ENCODE measurements at places on chromosomes 2 and 18. TPM values are rescaled to one million over a fixed set of nuclear protein-coding genes. Genes with fewer than 3 reads are reported as not detected.

The AGXT gene
- total RNA-seq: not detected

- no peak for DNase-seq
Observed at GRCh38 chr2:160612266-160612856, 118.8 kb upstream of the RBMS1 start.

The PAX8 gene
- 5.9 TPM for total RNA-seq

The CHST10 gene
- 18.0 TPM for total RNA-seq

The MCM6 gene
- 23.5 TPM for total RNA-seq

The ANKRD30B gene
- not detected for total RNA-seq

The LTBP1 gene
- 40.5 TPM for total RNA-seq

DNA sequence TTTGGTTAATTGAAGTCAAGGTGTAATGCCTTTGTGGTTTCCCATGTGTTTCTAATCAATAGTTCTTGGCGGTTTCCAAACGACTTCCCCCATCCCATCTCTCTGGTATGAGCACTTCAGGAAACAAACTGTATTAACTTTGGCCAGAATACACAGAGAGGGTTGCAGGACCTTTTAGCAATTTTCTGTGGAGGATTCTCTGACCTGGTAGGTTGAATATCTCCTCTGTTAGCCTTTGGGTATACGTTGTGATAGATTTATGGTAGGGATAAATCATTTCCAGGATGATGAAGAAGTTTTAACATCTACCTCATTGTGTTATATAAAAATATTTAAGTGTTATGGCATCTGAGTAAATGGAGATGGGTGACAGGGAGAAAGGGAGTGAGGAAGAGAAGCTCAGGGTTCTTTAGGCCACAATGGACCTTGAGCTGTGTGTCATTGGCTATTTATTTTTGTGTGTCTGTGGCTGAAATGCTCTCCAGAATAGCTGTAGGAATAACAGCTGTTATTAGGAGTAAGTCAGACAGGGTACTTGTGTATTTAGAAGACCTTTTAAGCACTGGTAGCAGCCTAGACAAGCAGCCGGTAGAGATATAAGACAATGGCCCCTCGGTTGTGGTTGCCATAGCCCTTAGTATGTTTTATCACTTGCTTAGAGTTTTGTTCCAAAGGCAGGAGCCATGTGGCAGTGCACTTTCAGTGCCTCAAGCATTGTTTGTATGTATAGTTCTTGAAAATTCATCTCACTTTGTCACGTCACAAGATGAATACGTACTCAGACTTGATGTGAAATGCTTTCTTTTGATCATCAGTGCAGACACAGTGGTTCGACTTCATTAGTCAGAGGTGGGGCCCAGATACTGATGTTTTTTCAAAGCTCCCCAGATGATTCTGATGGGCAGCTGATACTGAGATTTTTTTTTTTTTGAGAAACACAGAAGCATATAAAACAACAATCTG, 91.1 kb downstream of the FMNL2 start:
- DNase-seq: no peak

The NDUFS1 gene
- total RNA-seq: 101 TPM

DNA sequence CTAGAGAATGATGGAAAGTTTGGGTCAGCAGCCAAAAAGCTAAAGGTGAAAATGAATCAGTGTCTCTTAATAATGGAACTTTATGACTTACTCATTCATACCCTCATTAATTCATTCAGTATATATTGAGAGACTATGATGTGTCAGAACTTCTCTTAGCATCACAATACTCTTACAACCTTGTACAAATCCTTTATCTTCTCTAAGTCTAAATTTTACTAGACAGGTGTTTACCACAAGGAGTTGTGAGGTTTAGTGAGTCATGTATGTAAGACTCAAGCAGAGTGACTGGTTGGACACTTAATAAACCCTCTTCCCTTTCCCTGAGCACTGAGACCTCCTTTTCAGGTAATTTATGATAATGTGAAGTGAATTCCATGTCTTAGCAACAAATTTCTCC, 129.6 kb downstream of the PPP1R1C start:
- DNase-seq: no peak

DNA sequence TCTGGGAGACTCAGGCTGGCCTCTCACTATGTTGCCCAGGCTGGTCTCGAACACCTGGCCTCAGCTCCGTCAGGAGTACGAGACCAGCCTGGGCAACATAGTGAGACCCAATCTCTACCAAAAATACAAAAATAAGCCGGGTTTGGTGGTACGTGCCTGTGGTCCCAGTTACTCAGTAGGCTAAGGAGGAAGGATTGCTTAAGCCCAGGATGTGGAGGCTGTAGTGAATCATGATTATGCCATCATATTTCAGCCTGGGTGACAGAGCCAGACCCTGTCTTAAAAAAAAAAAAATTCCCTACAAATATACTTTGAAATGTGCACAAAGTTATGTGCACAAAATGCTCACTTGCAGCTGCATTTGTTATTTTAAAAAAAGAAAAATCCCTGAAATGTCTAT, 26.3 kb upstream of the AGAP1 start:
- peak; percentile 78 for DNase-seq

The COLEC12 gene
- not detected for total RNA-seq

The SPDYA gene
- 0.19 TPM for total RNA-seq

DNA sequence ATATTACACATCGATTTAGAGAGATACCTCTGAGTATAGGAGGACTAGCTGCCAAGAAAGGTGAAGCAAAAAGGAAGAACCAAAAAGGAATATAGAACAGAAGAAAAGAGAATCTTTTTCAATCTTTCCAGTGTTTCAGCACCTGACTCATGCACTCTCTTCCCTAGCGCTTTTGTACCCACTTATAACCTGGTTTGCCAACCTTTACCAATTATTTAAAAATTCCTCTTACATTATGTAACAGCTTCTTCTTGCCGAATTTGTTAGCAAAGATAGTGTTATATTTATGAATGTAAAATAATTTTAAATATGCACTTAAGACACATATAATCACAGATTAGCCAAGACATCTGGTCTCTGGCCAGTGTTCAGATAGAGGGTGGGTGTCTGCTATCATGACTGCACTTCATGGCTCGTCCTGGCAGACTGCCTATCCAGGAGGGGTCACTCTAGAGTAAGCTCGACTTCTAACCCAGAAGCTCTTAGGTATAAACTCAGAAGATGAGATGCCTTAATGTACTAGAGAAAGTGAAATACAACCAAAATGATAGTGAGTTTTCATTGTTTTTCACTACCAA, 122.9 kb downstream of the ATAD2B start:
- peak; percentile 29 for DNase-seq

DNA sequence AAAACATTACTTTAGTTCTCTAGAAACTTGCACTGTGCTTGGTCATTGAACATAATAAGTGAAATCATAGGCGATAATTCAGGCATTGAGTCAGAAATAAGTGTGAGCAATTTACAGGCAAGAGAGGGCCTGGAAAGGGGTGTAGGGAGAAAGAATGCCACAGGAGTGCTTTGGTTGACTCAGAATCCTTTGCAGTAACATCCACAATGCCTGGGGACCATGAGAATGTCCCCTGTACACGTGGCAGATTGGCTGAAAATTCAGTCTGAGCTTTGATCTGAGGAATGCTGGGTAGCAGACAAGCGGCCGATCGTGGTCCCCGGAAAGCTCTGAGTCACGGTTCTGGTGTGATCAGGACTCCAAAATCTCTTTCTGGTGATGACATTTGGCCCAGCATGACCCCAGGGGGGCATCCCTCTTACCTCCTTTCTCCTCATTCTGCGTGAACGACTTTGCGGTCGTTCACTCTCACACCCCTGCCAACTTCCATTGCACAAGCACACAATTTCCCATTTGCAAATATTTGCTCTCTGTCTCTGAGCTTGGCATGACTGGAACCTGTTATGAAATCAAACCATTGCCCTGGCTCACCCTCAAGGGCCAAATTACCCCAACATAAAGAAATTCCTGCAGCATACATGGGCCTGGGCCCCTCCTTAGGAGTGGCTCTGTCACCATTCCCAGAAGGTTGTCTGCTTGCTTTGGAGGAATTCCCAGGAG, 305.0 kb upstream of the EPAS1 start:
- DNase-seq: peak; percentile 56
